ENCODE measurements at places on chromosomes 6 and 20.

DNA sequence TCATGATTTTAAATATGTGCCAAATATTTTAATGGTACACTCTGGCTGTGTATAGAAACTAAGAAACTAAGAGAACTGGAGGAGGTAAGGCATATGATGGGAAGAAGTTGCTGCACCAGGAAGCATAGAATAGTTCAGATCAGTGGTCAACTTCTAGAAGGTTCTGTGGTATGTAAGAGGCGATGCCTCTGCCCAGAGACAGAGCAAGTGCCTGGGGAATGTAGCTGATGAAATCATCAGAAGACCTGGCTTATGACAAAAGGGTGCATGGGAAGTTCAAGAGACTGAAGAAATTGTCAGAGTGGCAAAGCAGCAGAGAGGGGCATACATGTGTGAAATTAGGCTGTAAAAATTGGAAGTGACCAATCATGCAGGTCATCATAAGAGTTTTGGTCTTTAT lies 580.8 kb downstream of the BMP2 start:
- no peak for DNase-seq
- no peak overlapping the region for H3K4me3 ChIP-seq
- no peaks in the 10 kb centered on the region for H3K36me3 ChIP-seq
- no peaks in the 10 kb centered on the region for H3K27me3 ChIP-seq

GRCh38 chr20:57991211-57991881 lies 237.1 kb downstream of the ANKRD60 start:
- H3K27ac ChIP-seq: no peak overlapping the region
- no peak for DNase-seq
- H3K4me1 ChIP-seq: no peaks in the 10 kb centered on the region
- H3K27me3 ChIP-seq: no peaks in the 10 kb centered on the region
- no peak overlapping the region for H3K4me3 ChIP-seq

DNA sequence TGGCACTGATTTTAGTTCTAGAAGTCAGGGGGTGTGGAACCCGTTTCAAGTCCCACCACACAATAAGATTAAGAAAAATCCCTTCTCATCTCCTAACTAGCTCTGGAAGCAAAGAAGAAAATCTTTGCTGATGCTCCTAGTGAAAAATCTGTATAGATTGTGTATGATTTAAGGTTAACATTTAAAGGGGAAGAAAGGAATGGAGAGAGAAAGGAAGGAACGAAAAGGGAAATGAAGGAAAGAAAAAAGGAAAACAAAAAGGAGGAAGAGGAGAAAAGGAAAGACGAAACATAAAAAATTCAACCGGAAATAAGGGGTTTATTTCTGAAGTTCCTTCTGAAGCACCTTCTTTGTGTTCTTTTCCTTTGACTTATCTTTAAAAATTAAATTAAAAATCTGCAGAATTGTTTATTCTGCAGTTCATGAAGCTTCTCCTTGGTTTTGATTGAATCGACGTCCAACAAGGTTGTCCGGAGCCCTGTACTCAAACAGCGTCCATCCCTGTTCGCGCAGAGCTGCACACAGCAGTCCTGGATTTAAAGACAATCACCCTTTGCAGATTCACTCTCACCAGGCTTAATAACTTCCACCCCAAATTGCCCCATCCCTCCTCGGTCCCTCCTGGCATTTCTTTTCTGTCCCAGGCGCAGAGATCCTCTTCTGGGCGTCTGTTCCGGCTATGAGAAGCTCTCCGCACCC lies 1.6 kb upstream of the TFAP2B start:
- H3K4me3 ChIP-seq: no peak overlapping the region
- no peak for DNase-seq
- H3K36me3 ChIP-seq: no peaks in the 10 kb centered on the region
- no peaks in the 10 kb centered on the region for H3K27me3 ChIP-seq

DNA sequence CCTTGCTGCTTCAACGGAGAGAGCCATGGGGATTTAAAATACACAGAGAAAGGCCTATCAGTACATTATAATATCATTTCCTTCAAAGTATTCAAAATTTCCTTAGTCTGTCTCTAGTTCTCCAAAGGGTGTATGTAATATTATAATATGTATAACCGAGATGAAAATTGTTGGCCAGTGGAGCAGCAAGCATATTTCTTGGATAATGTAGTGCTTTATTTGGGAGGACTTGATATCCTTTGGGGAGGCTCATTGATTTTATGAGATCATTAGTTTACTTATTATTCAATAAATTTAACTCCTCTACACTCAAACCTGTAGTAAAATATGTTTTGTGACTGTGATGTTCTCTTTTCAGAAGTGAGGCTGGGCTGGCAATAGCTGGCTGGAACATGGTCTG lies 802.9 kb upstream of the FLRT3 start:
- H3K4me1 ChIP-seq: peaks cover 4% of the 10 kb centered on the region
- H3K27ac ChIP-seq: no peak overlapping the region
- no peaks in the 10 kb centered on the region for H3K27me3 ChIP-seq
- H3K4me3 ChIP-seq: no peak overlapping the region

- H3K4me1 ChIP-seq: no peaks in the 10 kb centered on the region
- no peak overlapping the region for H3K4me3 ChIP-seq
- no peak overlapping the region for H3K27ac ChIP-seq
- no peaks in the 10 kb centered on the region for H3K36me3 ChIP-seq
- DNase-seq: no peak
These were observed 92.6 kb upstream of the AGPAT4 start for GRCh38 chr6:161366301-161366923.

DNA sequence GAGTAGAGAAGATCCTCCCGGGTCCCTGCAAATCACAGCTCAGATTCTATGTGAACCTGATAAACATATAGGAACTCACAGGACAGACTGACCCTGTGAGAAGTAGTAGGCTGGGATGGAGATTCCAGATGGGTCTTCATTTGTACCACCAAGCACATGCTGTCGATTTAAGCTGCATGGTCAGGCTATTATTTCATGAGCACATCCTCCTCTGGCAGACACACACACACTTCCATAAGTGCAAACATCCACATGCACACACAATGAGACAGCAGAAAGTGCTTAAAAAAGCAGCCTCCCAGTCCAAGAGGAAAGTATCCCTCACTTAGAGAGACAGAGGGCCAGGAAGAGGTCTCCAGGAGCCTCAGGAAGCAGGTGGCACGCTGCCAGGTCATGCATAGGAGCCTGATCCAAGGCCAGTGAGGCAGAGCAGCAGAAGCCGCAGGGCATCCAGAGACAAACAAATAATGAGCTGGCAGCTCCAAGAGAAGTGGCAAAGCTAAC lies 131.8 kb downstream of the UNC5CL start:
- peaks cover 5% of the 10 kb centered on the region for H3K4me1 ChIP-seq
- H3K4me3 ChIP-seq: no peak overlapping the region
- H3K27me3 ChIP-seq: no peaks in the 10 kb centered on the region
- no peak overlapping the region for H3K27ac ChIP-seq
- no peaks in the 10 kb centered on the region for H3K36me3 ChIP-seq

GRCh38 chr6:12288211-12288618 lies 1.9 kb upstream of the EDN1 start:
- H3K4me3 ChIP-seq: no peak overlapping the region
- no peaks in the 10 kb centered on the region for H3K27me3 ChIP-seq
- H3K36me3 ChIP-seq: no peaks in the 10 kb centered on the region
- no peaks in the 10 kb centered on the region for H3K4me1 ChIP-seq
- H3K27ac ChIP-seq: no peak overlapping the region

DNA sequence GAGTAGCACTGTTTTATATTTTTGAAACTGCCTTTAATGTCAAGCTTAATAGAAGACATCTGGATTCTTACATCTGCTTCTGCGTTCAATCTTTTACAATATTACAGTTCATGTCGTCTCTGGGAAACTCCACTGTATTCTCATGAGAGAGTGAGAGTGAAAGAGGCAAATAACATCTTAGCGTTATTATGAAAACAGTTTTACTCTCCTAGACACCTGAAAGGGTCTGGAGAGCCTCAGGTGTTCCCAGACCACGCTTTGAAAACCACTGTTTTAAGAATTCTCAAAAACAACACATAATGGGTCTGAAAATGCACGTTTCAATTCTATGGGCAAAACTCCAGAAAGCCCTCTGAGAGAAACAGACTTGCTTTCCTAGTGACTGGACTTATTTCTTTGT lies 63.3 kb downstream of the ARHGAP18 start:
- H3K36me3 ChIP-seq: no peaks in the 10 kb centered on the region
- no peak overlapping the region for H3K4me3 ChIP-seq
- H3K27ac ChIP-seq: peak overlapping the region; percentile 59
- no peak for DNase-seq

- H3K4me3 ChIP-seq: peak overlapping the region; percentile 68
- no peaks in the 10 kb centered on the region for H3K27me3 ChIP-seq
These were observed 554 bp upstream of the ZSCAN31 start for GRCh38 chr6:28336284-28337120.

DNA sequence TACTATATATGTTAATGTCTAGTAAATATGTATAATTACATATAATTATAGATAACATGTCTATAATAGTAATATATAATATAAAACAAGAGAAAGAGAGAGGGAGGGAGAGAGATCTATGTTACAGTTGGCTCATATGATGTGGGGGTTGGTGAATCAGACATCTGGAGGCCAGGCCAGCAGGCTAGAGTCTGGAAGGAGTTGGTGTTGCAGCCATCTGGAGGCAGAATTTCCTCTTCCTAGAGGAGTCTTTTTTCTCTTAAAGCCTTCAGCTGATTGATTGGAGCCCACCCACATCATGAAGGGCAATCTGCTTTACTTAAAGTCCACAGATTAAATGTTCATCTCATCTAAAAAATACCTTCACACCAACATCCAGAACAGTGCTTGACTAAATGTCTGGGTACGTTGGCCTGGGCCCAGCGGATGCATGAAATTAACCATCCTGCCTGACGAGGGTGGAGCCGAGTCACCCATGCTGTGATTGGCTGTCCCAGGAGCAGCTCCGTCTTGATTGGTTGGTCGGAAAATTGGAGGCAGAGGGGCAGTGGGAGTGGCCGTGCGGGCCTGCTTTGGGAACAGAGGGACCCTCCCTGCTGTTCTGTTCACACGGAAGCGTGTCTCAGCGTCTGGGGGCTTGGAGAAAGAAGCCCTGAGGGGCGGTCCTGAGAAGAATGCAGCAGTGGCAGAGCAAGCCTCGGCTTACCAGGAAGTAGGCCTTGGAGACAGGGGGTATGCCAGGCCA lies 392.4 kb downstream of the QKI start:
- H3K4me1 ChIP-seq: no peaks in the 10 kb centered on the region
- H3K27ac ChIP-seq: no peak overlapping the region
- H3K4me3 ChIP-seq: no peak overlapping the region
- no peaks in the 10 kb centered on the region for H3K36me3 ChIP-seq
- DNase-seq: no peak

DNA sequence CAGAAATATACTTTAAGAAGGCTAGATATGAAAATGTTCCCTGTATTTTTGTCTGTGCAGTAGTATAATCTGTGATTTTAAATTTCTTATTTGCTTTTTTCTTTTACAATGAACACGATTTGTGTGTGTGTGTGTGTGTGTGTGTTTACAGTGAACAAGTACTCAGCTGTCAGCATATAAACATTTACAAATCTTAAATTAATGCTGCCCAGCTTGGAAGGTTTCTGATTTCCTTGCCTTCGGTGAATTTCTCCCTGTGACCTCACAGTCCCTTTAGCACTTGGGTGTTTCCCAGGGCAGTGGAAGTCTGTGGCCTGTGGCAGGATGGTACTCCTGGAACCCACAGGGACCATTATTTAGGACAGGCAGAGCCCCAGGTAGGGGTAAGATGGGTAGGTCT lies 37.6 kb downstream of the TXLNB start:
- no peak overlapping the region for H3K27ac ChIP-seq
- H3K36me3 ChIP-seq: no peaks in the 10 kb centered on the region
- no peak overlapping the region for H3K4me3 ChIP-seq
- no peaks in the 10 kb centered on the region for H3K27me3 ChIP-seq

DNA sequence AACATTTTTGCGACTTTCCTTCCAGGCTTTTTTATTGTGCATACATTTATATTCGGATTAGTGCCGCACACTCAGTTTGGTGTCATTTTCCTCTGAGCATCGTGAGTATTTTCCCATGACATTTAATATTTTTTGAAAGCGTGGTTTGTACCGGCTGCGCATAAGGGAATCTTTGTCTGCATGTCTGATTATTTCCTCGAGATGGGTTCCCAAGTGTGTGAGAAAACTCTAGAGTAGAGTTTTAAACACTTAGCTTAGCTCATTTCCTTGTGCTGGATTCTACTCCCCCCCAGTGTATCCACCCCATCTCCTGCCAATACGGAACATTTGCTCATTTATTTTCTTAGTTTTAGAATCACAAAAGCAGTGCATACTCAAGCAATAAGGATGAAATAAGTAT lies 94.3 kb downstream of the CDC5L start:
- no peaks in the 10 kb centered on the region for H3K27me3 ChIP-seq
- no peaks in the 10 kb centered on the region for H3K36me3 ChIP-seq
- no peak for DNase-seq
- H3K27ac ChIP-seq: no peak overlapping the region

DNA sequence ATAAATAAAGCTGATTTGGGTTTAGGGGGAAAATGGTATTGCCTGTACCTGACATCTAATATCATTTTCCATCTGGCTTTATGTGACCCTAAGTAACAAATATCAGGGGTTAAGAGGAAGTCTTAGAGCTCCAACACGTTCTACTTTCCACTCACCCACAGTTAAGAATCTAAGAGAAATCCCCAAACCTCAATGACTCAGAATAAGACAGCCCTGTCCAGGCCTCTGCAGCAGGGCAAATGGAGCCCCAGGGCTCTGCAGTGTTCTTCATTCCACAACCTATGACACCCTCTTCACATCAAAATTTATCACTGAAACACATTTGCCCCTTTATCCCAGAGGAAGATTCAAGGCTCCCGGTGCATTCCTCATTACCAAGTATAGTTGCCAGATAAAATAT lies 20.3 kb upstream of the TENT5A start:
- no peak for DNase-seq
- H3K4me1 ChIP-seq: no peaks in the 10 kb centered on the region
- H3K4me3 ChIP-seq: no peak overlapping the region
- no peaks in the 10 kb centered on the region for H3K27me3 ChIP-seq
- no peaks in the 10 kb centered on the region for H3K36me3 ChIP-seq

- no peak overlapping the region for H3K27ac ChIP-seq
- peaks cover 7% of the 10 kb centered on the region for H3K4me1 ChIP-seq
- DNase-seq: no peak
- no peaks in the 10 kb centered on the region for H3K36me3 ChIP-seq
- no peaks in the 10 kb centered on the region for H3K27me3 ChIP-seq
These were observed 42.8 kb downstream of the HNF4A start for GRCh38 chr20:44398335-44398734.

DNA sequence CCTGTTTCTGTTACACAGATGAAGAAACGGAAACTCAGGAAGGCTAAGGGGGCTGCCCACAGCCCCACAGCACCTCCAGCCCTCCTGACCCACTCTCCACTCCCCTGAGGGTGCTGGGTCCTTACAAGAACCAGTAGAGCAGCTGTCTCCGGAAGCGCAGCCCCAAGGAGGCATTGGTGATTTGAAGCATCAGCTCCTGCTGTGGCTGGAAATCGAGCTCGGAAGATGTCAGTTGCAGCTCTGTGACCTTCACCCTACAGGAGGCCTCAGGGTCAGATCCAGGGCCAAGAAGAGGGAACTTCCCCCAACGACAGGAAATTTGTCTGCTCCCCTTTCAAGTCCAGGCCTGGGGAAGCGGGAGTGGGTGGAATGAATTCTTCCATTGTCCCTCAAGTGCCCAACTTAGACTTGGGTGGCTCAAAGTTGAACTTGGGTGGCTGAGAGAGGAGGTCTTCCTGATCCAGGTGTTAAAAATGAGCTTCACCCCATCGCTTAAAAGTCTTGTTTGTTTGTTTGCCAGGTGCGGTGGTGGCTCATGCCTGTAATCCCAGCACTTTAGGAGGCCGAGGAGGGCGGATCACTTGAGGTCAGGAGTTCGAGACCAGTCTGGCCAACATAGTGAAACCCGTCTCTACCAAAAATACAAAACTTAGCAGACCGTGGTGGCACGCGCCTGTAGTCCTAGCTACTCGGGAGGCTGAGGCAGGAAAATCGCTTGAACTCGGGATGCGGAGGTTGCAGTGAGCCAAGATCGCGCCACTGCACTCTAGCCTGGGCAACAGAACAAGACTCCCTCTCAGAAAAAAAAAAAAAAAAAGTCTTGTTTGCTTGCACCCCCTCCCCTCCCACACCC lies 1.9 kb downstream of the PLTP start:
- H3K36me3 ChIP-seq: no peaks in the 10 kb centered on the region
- H3K27me3 ChIP-seq: no peaks in the 10 kb centered on the region
- peaks cover 7% of the 10 kb centered on the region for H3K4me1 ChIP-seq
- peak overlapping the region; percentile 8 for H3K4me3 ChIP-seq

Measured in ovary (tissue), 10 donors.